ENCODE measurements at places on chromosomes 12 and 14.

DNA sequence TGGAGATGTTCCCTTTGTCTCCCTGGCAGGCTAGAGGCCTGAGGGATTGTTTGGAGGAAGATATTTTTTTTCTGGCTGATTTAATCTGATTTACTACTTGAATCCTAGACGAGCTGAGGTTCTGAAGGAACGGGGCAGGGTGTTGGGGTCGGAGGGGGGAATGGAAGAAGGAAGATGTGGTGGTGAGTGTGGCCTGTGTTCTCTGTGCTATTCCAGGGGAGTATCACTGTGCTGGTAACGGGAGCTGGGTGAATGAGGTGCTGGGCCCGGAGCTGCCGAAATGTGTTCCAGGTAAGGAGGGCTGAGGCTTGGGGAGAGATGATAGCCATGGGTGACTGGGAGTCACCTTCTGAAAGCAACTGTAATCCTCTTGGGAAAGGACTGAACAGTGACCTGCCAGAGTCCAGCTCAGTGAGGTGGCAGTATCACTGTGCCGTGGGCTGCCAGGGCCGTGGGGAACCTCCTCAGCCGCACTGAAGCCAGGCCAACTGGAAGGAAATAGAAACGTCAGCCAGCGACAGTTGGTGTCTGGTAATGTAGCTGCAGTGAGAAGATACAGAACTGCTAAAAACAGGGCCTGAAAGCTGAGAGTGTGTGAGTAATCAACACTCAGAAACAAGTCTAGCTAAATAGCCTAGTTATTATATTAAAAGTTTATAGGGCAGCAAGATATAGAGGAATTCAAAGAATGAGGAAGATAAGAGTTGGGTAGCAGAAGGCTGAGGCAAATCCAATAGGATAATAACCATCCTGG, 7.9 kb downstream of the C1S start:
- DNase-seq, result no peak

DNA sequence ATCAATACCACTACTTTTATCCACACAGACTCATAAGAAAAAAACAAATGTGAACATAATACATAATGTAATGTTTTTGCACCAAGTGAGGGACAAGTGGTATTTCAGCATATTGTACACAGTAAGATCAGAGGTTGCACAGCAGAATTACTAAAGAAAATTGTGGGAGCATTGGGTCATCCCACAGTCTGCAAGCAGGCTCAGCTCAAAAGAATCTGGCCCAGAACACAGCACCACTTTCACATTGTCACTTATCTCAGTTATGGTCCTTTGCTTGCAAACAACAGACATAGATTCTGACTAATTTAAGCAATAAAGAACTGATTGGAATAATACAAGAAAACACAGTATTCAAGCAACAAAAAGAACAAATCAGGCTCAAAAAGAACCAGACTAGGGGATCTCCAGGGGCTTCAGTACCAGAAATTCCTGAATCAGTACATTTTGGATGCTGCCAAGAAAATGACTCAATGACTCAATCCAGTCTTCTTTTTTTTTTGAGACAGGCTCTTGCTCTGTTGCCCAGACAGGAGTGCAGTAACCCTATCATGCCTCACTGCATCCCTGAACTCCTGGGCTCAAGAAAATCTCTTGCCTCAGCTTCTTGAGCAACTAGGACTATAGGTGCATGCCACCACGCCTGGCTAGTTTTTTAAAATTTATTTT, 42.9 kb upstream of the EEA1 start:
- DNase-seq, result no peak

GRCh38 chr12:42021469-42021868, 123.2 kb downstream of the GXYLT1 start:
- DNase-seq, result no peak

GRCh38 chr14:103735815-103736545, 20.4 kb downstream of the ZFYVE21 start:
- DNase-seq, result no peak

- DNase-seq, result no peak
Observed at GRCh38 chr14:91171291-91171690, 57.4 kb downstream of the DGLUCY start.

DNA sequence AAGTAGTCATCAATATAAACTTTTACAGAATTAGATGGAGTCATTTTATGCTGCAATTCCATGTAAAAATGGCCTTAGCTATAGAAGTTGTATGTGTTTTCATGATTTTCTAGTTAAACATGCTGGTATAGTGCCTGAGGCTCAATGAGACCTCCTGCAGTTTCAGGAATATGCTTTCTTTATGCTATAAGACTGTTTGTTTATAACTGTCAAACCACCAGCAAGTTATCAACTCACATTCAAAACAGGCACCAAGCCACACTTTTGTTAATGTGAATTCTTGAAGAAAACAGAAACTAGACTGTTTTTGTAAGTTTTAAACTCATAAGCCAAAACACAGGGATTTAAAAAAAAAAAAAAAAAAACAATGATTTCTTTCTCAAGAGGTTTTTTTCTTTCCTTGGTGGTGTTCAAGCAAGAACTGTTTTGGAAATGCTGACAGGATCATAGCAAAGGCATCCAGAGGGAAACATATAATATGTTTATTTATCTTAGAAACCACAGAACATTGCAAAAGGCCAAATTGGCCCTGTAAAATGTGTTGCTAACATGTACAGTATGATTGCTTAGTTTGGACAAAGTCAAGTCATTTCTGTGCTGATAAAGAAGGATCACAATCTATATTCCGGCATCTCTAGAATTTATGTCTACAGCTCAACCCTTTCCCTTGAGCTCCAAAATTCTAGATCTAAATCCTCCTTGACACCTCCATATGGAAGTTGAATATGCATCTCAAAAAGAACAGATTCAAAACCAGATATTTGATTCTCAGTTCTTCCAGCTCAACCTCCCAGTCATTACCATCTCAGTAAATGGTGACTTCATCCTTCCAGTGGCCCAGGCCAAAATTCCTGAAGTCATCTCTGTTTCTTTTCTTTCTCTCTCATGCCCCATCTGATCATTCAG, 29.0 kb upstream of the LUM start:
- DNase-seq, result no peak

- no peak for DNase-seq
Observed at GRCh38 chr12:80576641-80577418, 130.6 kb upstream of the MYF6 start.

All from NCI-H1930 (cell line).